ENCODE measurements at places on chromosomes 6 and 20.

DNA sequence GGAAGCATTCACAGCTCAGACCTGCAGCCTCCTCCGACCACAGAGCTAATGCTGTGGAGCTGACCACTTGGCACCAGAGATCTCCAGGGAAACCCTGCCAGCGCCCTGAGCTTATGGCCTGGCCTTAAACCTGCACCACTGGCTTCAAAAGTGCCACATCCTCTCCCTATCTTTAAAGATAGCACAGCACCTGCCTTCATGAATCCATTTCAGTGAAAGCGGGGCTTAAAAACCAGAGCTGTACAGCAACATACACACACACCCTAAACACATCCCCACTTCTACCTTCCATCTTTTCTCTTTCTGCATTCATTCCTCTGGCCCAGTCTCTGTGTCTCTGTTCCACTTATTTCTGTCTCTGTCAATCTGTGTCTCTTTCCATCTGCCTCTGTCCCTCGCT lies 59.8 kb upstream of the CCDC167 start:
- DNase-seq = no peak

- no peak for DNase-seq
Measured at GRCh38 chr20:62027698-62028321, 37.9 kb downstream of the TAF4 start.

DNA sequence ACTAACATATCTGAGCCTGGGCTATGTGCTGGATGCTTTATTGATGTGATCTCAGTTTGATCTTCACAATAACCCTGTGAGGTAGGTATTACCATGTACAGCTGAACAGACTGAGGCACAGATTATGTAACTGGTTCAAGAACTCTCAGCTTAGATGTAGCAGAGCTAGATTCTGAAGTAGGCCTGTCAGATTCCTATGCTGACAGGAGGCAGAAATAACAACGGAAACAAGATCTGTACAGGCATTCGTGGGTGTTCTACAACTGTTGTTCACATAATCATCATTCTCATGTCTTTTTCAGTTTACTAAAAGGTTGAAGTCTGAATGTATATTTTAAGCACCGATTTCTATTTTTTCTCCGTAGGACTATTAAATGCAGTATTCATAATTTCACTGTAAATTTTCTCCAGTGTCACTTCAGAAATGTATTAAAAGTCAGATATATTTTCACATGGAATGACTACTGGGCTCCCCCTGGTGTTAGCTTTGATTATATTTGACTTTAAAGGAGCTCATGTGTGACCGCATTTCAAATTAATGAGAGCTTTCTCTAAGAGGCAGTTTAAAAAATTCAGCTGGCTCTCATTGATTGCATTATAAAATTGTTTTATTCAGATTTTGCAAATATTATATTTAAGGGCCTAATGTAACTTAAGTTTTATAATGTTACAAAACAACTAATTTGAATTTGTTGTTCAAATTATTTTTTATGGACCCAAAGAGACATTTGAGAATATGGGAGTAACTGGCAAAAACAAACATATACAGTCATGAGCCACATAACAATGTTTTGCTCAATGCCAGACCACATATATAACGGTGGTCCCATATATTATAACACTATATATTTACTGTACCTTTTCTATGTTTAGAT lies 36.4 kb upstream of the SLC17A4 start:
- peak; percentile 56 for DNase-seq

DNA sequence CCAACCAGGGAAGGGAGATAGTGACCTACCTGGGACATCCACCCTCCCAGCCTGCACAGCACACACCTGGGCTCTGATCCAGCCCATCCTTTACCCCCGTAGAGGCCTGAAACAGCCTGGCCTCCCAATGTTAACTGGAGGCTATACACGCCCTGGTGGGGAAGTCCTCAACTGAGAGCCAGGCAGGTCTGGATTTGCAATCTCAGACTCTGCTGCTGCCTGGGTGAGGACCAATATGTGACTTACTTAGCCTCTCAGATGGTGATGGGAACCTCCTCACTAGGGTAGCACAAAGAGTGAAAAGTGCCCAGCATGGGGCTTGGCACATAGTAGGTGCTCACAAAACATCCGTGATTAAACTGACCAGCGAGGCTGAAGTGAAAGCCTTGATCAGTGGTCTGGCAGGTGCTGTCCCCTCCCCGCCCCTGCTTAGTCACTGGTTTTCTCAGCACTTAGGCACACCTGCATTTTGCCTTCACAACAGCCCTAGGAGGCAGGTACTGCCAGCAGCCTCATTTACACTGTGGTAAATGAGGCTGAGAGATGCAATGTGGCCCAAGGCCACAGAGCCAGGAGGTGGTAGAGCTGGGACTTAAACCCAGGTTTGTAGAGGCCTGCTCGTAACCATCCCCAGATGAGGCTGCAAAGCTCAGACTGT lies 12.4 kb downstream of the PEDS1 start:
- DNase-seq = no peak

GRCh38 chr20:38764567-38765318 lies 16.5 kb downstream of the ACTR5 start:
- DNase-seq = peak; percentile 87

GRCh38 chr20:62321521-62321948 lies 18.7 kb downstream of the ADRM1 start:
- peak; percentile 36 for DNase-seq

DNA sequence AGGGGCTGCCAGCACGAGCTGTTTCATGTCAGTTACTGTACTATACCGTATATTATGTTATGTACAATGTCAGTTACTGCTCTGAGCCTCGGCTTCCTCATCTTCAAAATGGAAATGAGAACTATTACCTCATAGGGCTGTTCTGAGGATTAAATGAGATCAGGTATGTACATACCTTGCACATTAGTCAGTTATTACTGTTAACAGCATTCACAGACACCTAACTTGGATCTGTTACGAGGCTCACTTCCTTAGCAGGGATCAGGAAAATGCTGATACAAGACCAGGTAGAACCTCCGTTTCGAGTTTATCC lies 69.7 kb upstream of the TBC1D7 start:
- no peak for DNase-seq

- no peak for DNase-seq
Measured at GRCh38 chr6:134435814-134436280, 117.9 kb upstream of the SGK1 start.

DNA sequence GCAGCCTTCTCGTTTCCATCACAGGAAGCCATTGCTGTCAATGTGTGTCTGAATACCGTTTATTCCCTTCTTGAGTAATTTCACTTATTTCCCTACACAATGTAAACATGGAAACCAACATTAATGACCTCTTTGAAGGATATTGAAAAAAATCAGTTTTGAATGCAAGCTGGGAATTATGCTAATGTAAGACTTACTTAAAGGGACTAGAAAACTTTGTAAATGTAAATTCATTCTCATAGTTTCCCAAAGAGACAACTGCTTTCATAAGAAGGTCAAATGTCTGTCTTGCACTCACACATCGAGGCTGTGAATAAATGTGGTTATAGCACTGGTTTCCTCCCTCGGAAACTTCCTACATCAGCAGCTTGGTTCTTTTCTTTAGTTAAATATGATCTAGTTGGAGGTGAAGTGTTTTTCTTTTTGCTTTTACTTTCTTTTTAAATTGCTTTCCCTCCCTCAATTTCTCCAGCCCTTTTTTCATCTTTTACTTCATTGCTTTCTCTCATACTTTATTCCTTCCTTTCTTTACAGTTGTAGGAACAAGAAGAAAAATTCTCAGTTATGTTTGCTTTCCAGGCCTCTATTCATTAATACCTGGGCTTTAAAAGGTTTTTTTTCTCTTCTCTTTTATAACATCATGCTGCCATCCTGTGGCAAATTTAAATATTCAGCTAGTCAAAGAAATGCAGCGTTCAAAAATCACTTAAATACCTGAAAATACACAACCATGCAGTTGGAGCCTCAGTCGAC lies 108.3 kb downstream of the TNFAIP3 start:
- peak; percentile 59 for DNase-seq

DNA sequence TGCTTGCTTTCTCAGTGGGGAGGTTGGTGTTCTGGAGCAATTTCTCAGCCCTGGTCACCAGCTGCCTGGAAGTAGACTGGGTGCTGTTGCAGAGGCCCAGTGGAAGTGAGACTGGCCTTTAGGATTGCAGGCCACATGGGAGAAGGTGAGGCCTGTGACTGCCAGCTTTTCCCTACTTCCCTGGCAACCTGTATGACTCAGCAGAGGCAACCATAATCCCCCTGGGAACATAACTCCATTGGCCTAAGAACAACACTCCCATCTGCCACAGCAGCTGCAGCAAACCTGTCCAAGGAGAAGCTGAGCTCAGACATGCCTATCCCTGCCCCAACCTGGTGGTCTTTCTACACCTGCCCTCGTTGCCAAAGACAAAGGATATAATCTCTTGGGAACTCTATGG lies 473.5 kb upstream of the SPTLC3 start:
- DNase-seq = no peak

GRCh38 chr20:25705830-25706351 lies 9.2 kb upstream of the ZNF337 start:
- no peak for DNase-seq

GRCh38 chr6:145092554-145092953 lies 642.8 kb downstream of the EPM2A start:
- DNase-seq = no peak

DNA sequence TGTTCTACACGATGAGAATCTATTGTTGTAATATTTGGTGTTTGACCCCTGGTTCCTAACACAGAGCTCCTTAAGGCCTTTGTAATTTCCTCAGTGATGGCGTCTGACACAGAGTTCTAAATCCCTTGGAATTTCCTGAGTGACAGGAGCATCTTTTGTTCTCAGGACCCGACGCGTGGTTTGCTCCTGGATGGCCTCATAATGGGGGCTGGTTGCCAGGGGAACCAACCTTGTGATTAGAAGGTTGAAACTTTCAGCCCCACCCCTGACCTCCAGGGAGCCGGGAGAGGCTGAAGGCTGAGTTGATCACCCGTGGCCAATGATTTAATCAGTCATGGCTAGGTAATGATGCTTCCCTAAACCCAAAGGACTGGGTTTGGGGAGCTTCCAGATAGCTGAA lies 20.5 kb upstream of the ZNF133 start:
- no peak for DNase-seq

- DNase-seq = no peak
Measured at GRCh38 chr20:46708172-46708860, 1.1 kb upstream of the SLC2A10 start.

DNA sequence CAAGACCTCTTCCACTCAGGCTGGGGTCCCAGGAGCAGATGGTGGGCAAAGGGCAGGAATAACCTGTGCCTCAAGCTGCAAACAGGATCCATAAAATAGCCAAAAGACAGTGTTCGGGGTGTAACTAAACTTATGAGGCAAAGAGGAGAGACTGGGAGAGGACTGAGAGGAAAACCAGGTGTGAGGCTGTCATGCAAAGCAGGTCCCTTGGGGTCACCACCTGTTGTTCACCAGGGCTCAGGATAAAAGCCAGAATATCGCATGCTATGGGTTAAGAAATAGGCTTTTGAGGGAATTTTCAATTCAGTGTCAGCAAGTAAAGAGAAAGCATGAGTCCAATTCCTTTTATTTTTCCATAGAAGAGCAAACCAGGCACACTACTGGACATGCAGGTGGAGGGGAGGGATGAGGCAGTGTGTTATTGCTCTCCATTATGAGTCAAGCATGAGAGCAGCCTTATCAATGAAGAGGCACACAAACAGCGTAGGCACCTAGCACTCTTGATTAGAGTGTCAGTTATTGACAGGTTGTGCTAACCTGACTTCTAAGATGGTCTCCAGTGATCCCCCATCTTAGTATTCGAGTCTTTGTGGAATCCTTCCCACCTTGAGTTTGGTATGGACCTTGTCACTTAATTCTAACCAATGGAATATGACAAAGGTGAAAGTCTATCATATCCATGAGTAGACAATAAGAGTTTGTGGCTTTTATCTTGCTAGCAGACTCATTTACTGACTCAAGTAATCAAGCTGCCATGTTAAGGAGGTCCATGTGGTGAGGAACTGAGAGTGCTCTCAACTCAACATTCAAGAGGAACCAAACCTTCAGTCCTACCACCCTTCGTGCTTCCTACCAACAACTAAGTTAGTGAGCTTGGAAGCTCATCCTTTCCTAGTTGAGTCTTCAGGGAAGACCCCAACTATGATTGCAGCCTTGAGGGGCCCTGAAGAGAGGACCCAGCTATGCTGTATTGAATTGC lies 18.8 kb downstream of the HLA-E start:
- DNase-seq = no peak

DNA sequence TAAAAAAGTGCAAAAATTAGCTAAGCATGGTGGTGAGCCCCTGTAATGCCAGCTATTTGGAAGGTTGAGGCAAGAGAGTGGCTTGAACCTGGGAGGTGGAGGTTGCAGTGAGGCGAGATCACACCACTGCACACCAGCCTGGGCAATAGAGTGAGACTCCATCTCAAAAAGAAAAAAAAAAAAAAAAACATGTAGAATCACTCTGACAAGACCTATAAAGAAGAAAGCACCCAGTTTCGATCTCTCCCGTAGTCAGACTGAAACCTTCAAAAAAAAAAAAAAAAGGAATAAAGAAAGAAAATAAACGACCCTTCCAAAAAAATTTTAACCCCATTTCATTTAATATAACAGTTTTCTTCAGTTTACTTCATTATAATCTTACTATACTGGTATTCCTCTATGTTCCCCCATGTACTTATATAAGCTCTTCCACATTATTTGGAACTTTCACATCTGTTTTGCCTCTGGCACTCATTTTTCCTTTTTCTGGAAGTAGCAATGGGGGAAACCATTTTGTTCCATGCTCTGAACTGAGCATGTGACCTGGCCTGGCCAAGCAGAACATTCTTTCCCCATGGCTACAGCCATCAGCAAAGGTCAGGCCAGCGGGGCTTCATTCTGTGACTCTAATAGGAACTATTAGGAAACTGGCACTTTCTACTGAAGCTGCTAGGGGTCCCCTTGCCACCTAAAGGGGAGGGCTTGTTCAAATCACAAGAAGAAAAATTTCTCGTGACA lies 9.6 kb downstream of the SLC18B1 start:
- DNase-seq = no peak

GRCh38 chr6:87251225-87251624 lies 71.2 kb upstream of the SMIM8 start:
- DNase-seq = no peak

- DNase-seq = no peak
Measured at GRCh38 chr6:37407948-37408347, 25.1 kb upstream of the CMTR1 start.

GRCh38 chr6:39587080-39587479 lies 138.1 kb downstream of the KIF6 start:
- no peak for DNase-seq

GRCh38 chr20:64049060-64049877 lies at the start of gene SOX18:
Gene SOX18 (minus strand): TSS chr20:64049639. CDS start chr20:64049516, 123 bp downstream.
- DNase-seq = peak; percentile 39

DNA sequence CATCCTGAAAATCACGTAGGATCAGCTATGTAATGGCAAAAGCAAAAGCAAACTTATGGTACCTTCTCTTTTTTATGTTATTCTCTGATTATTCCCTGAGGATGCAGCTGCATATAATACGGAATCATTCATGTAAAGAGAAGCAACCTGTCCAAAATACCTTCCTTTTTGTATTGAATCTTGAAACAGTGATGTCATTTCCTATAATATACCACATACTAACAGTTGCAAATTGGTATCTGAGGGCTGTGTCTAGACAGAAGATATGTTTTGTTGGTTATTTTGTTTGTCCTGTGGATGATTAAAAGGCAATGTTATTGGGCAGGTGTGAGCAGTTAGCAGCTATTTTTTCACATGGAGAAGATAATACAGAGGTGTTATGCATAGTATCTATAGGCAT lies 161.4 kb upstream of the AHI1 start:
- no peak for DNase-seq
